ENCODE measurements at places on chromosomes 3 and 15.

DNA sequence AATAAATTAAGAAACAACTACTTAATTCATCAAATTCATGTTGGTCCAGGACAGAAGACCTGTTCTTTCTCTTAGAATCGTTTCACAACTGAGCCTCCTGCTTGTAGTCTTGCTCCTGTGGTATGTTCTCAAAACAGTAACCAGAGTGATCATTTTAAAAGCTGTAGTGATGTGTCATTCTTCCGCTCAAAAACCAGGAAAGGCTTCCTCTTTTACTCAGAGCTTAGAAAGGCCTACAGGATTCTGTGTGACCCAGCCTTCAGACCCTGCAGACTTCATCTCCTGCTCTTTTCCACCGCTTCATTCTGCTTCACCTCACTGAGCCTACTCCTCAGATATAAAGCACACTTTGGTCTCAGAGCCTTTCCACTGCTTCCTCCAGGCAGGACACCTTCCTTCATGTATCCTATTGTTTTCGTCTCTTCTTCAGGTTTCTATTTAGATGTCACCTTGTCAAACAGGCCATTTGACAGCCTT lies 22.7 kb downstream of the ST6GAL1 start:
- DNase-seq = no peak

GRCh38 chr3:52756141-52756540 lies 14.6 kb downstream of the NEK4 start:
- no peak for DNase-seq

DNA sequence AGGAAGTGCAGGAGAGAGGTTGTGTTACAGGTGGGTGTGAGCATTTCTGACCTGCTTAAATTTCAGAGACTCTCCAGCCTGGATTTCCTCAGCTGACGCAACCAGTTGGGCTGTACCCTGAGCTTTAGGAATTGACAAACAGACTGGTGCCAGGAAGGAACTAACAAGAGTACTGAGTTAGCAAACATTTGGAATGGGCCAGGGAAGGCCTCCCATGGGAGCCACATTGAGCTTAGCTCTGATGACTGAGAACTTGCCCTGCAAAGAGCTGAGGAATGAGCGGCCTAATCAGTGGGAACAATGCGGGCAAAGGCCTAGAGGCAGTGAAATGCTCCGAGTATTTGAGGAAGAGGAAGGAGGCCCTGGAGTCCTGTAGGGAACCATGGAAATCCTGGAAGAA lies 254.2 kb downstream of the FEZF2 start:
- DNase-seq = no peak

- DNase-seq = no peak
Measured at GRCh38 chr15:38254051-38254883, 1.6 kb downstream of the SPRED1 start.

DNA sequence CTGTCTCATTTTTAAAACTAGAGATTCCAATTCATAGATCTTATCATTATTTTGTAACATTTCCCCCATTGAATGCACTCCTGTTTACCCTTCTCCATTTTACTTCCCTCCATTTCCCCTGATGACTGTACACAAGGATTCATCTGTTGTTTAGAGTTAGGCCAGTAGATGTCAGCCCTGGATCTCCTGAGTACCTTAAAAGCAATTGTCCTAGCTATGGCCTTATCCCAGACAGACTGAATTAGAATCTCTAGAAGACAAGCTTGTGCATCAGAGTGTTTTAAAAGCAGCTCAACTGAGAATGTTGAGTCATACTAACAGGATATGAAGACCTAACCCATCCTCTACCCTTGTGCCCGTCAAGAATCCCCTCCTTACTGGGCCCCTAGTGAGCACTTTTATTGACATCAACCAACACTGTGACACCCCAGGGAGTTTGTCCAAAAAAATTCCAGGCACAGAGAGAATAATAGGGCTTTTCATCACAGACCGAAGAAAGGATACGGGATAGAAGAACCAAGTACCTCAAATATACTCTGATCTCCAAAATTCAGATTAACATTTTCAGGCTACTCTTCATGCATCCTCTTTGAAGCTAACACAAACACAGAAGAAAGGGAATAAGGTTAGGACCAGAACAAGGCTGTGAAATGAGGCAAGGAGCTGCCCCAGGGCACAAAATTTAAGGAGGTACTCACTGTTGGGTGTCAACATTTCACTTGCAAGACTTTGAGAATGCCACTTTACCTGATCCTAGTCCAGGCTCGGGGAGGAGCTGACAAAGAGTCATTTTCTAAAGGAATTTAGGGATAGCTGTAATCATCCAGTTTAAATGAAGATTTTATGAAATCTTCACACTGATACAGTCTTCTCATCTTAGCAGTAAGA lies 17.1 kb downstream of the ZBED2 start:
- no peak for DNase-seq

DNA sequence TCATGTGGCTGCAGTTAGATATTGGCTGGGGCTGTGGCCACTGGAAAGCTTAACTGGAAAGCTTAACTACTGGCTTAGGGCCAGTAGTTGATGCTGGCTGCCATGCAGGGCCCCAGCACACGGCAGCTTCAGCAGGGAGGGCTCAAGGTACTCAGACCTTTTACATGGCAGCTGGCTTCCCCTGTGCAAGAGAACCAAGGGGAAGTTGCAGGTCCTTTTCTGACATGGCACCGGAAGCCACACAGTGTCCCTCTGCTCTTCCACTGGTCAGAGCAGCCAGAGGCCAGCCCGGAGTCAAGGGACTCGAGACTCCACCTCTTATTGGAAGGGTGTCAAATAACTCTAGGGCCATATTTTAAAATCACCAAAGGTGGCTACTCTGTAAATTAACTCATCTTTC lies 24.5 kb downstream of the CCR9 start:
- no peak for DNase-seq

- DNase-seq = no peak
Measured at GRCh38 chr15:58444056-58444455, 12.3 kb downstream of the LIPC start.

GRCh38 chr3:17050506-17050905 lies 165.8 kb downstream of the PLCL2 start:
- DNase-seq = no peak

- no peak for DNase-seq
Measured at GRCh38 chr15:73982222-73982962, 9.7 kb downstream of the STOML1 start.

DNA sequence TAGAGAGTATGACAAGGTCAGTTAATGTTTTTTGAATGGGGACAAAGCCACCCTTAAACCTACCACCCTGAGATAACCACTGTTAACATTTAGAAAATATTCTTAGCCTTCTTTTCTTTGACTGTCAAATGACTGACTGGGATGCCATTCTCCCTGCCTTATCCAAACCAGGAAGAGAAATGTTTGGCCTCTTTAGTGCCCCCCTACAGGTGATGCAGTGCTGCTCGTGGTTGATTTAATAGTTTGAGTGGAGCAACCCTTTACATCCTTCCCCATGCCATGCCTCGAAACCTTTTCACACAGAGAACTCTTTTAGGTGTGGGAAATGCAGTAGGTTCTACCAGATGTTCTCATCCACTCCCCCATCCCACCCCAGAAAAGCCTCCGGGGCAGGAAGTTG lies 38.7 kb upstream of the UMPS start:
- no peak for DNase-seq

DNA sequence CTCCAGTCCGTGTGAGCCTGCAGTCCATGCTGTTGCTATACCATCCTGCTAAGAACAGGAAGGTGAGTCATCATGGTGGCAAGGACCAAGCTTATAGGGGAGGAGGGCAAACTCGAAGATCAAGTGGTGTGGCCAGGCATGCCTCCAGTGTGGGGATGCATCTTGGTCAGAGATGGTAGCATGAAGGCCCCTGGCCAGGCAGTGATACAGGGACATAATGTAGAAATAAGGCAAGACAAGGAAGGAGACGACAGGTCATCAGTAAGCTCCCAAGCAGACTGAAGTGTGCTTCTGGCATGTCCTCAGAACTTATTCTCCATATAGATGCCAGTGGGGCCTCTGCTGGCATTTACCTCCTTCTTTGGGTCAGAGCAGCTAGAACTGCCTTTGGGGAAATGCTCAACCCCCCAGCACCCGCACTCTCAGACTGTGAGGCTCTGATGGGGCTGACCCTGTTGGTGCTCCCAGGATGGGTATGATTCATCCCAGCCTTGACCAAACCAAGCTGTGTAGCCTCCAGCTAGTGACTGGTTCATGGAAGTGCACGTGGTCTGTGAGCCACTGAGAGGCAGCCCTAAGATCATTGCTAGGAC lies 52.5 kb upstream of the ATP2B2 start:
- peak; percentile 34 for DNase-seq

- DNase-seq = no peak
Measured at GRCh38 chr3:183381179-183381578, 47.2 kb downstream of the MCF2L2 start.

DNA sequence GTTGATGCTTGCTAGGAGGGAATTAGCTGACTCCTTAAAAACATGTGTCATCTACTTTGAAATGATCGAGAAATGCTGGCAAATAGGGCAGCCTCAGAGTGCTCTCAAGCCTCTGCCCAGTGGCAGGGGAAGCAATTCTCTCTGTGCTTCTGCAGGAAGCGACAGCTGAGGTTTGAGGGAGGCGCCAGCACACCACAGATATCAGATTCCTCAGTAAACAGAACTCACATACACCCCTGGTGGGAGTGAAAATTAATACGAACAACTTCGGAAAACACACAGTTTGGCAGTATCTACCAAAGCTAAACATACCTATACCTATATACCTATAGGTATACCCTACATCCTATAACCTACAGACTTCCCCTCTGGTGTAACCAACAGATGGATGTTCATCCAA lies 61.3 kb downstream of the NSMCE3 start:
- no peak for DNase-seq

- no peak for DNase-seq
Measured at GRCh38 chr3:49882166-49882565, 12.5 kb upstream of the CAMKV start.

DNA sequence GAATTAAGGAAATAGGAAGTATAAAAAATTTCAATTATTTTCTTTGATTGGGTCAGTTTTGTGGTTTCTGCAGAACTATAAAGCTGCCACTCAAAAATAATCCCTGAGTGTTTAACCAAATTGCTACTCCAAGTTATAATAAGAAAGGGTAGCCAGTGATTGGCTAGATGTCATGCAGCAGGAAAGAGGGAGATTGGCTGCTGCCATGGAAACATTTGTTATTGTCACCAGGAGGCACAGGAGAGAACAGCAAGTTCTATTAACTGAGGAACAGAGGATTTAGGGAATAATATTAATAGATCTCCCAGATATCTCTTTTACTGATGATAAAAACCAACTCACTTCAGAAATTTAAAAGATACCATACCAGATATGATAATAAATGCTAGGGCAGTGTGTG lies 42.6 kb downstream of the CLDN1 start:
- DNase-seq = no peak

DNA sequence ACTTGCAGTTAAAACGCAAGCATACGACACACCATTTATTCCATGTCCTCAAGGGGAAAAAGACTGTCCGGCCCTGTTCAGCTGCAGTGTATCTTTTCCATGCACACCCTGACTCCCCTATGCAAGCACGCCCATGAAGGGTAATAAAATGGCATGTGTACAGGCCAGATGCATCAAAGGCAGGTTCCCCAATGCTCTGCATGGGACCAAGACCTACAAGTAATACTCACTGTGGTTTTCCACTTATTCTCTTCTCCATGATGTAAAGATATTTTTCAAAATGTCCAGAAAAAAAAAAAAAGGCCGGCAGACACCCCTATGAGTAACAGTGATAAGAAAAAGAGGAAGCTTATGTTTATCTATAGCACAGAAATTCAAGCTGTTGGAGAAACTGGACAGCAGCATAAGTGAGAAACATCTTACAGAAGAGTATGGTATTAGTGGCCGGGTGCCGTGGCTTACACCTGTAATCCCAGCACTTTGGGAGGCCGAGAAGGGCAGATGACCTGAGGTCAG lies 70.8 kb downstream of the MCF2L2 start:
- no peak for DNase-seq

GRCh38 chr3:114627770-114628169 lies 333.9 kb downstream of the TIGIT start:
- no peak for DNase-seq

DNA sequence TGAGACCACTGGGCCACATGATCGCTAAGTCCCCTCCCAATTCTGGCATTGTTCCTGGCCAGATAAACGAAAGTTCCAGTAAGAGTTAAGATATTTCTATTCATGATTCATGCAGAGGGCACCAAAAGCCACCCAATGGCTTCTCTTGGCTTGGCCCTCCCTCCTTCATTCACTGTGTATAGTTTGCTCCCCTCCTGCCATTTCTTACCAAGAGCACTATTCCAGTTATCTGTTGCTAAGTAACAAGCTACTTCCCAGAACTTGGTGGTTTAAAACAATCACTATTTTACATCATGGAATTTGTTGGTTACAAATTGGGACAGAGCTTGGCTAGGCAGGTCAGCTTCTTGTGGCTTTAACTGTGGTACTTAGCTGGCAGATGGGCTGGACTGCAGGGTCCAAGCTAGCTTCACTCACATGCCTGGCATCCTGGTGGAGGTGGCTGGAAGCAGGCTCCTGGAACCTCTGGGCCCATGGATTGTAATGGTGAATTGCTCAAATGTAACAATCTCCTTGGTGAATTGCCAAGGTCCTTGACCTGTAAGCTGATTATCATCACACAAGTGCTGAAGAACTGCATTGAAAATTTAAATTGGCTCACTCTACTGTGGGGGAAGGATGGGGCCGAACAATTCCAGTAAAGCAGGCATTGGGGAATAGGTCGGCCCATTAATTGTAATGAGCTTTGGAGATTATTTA lies 16.6 kb downstream of the EAF1 start:
- DNase-seq = no peak

DNA sequence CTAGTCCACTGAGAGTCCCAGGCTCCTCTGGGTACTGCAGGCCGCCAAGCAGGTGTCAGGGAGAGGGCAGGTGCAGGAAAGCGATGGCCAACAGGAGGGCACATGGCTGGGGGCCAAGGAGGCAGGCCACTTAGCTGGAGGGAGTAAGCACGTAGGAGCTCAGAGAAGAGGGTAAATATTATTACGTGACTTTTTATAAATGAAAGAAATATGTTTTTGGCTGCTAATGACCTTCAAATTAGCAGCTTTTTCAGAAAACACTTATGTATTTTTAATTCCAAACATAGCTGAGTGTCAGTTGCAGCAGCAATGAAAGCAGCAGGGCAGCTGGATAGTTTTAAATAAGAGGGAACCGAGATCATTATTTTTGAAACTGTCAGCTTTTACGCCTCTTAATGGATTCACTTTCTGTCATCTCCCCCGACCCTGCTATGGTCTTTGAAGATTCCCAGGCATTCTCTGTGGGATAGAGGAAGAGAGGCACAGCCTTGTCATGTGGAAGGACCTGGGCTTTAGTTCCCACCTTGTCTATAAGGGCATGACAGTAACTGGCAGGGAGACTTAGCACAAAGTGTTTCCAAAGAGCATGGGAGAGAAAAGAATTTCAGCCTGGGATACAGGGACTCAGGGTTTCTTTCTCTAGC lies 477.1 kb downstream of the EPHB1 start:
- no peak for DNase-seq

DNA sequence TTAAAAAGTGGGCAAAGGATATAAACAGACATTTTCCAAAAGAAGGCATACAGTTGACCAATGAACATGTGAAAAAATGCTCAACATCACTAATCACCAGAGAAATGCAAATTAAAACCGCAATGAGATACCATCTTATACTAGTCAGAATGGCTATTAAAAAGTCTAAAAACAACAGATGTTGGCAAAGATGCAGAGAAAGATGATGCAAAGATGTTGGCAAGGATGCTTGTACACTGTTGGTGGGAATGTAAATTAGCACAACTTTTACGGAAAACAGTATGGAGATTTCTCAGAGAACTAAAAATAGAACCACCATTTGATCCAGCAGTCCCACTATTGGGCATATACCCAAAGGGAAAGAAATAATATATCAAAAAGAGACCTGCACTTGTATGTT lies 53.5 kb downstream of the TLNRD1 start:
- no peak for DNase-seq

- no peak for DNase-seq
Measured at GRCh38 chr3:196499061-196499460, 4.5 kb downstream of the RNF168 start.
